ENCODE measurements at places on chromosomes 6 and 20.
A peak's percentile ranks its signal among the peaks of the same experiment; 100 is the strongest.

- no peak for DNase-seq
Observed at GRCh38 chr20:44435630-44436335, 39.9 kb upstream of the TTPAL start.

DNA sequence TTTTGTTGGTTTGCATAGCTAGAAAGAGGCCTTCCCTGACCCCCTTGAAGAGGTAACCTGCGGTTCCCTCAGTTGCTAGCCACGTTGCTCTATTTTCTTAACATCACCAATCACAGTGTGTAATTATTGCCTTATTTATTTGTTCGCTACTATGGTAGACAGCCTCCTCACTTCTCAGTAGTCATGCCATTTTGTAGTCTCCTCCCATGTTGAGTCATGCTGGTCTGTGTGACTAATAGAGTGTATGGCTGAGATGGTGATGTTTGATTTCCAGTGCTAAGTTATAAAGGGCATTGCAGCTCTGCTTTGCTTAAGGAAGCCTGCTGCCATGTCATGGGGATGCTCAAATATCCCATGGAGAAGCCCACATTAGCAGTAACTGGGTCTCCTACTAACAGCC lies 236.6 kb upstream of the CHD6 start:
- DNase-seq, result no peak

DNA sequence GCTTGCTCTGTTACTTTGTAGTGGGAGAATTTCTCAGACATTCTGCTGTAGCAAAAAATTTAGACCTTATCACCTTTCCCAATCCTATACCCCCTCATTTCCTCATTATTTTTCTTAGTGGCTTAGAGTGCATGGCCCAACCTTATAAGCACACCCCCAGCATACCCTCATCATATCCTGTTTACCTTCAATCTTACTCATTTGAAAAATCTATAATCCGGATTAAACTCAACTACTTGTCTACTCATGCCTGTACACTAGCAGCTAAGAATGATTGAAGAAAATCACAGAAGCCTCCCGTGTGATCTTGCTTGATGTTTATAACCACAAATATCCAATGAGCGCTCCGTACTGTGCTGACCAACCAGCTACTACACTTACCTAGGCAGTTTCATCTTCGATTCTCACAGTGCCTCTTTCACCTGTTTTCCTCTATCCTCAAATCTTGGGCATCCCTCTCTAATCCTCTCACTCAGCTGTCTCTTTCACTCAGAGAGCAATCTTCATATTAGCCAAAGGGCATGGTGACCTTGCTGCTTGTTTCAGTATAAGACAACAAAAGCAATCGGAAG lies 36.6 kb downstream of the AIG1 start:
- no peak for DNase-seq

GRCh38 chr20:20959031-20959755 lies 147.0 kb downstream of the LINC00237 start:
- no peak for DNase-seq

- DNase-seq, result peak; percentile 60
Observed at GRCh38 chr6:100454551-100455229, 10.0 kb downstream of the SIM1 start.

GRCh38 chr20:53495398-53496092 lies 98.1 kb downstream of the ZNF217 start:
- no peak for DNase-seq

DNA sequence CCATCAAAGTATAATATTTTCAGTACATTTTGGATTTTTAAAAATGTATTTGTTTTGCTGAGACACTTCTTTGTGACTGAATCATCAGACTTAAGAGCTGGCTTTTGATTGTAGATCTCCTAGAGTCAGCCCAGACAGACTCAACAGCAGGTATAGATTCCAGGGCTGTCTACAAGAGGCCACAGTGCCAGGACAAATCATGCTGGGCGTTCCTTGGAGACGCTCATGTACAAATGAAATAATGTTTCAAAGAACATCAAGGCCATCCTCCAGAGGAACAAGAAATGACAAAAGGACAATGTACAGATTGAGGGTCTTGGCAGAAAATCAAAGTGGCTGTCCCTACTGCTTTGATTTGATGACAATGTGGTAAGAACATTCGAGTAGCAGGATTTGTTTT lies 369.3 kb downstream of the GRIK2 start:
- DNase-seq, result no peak

- no peak for DNase-seq
Observed at GRCh38 chr6:170137176-170137891, 153.5 kb downstream of the DLL1 start.

GRCh38 chr6:129507059-129507807 lies 202.7 kb downstream of the ARHGAP18 start:
- DNase-seq, result no peak

DNA sequence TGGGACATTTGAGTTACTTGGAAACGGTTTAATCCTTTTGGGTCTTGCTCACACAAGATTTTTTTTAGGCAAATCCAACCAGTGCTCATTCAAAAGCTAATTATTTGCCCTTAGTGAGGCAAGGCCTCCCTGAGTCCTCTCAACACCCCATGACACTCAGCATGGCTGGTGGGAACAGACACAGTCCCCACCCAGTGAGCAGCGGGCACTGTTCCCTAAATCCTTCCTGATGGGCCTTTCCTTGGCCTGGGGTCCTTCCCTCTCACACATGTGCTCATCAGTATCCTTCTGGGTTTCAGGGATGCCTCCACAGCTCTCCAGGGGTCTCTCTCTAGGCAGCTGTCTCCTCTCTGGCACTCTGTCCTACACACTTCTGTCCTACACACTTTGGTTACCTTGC lies 28.0 kb downstream of the PLAGL2 start:
- no peak for DNase-seq

GRCh38 chr6:148323344-148323743 lies 19.3 kb upstream of the SASH1 start:
- no peak for DNase-seq

DNA sequence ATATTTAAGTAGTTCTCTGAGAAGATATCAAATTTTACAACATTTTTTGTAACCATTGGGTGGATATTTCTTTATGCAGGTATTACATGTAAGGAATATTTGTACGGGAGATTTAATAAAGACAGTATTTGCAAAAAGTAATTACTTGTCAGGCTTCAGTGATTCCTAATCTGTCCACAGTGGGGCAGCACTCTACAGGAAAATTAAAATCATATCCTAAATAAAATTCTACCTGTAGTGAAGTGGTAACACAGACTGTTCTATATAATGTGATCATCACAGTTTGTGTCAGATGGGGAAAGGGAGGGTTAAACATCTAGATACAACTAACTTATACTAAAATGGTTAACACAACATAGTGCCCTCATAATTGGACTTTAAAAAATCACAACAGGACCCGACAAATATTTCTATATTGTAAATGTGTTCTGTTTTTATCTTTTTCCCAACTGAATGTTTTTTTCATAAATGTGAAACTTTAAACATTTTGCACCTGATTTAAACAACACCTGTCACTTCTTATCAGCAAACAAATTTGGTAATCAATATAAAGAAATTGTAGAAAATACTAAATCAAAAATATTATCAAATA lies 145.6 kb upstream of the MANEA start:
- DNase-seq, result peak; percentile 72

DNA sequence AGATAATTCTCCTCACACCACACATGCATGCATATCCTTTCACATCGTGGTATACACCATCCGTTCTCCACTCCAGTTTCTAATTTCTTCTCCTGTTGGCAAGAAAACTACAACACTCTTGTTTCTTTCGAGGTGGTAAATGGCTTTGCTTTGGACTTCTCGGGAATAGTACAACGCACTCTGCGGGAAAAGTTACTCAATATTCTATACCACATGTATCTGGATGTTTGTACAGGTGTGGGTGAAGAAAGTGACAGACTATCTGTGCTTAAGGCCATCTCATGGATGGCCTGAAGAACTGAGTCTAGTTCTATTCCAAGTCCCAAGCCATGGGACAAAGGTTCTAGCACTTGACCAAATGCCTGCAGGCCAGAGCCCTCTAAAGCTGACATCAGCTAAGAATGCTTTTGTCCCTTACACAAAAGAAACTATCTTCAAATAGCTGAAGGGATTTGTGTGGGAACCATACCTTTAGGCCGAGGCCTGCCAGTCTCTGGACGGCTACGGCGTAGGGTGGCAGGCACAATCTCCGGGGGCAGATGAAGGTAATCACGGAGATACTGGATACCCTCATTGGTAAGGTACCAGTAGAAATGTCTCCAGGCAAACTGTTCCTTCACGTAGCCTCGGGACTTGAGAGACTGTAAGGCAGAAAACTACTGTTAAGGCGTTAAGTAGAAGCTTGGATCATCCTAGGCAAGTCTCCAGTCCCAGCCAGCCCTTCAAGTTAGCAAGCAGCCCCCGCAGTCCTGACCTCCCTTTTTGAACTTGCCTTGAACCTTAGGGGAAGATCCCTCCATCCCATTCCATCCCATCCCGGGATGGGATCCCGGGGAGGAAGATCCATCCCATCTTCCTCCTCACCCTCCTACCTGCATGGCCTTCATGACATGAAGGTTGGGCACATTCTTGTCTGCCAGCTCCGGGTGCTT lies 1.4 kb downstream of the RPS10 start:
- DNase-seq, result no peak

DNA sequence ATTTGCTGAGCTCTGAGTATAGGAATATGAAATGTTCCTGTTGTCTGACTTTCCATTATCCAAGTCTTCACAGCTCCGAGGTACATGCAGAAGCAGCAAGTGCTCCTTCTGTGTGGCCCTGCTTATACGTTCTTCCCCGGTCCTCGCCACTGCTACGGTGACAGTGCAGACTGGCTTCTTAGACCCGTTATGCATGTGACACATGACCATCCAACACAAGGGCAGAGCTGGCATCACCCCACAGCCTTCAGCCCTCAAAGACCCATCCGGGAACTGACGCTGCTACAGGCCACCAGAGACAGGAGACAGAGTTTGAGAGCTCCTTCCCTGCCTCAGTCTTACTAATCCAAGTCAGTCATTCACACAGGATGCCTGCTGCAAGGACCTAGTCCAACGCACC lies 70.4 kb downstream of the TRAM2 start:
- DNase-seq, result no peak

- DNase-seq, result no peak
Observed at GRCh38 chr6:43217351-43217750, 11.9 kb downstream of the DNPH1 start.

- DNase-seq, result no peak
Observed at GRCh38 chr6:52543729-52544601, 32.9 kb downstream of the TRAM2 start.

DNA sequence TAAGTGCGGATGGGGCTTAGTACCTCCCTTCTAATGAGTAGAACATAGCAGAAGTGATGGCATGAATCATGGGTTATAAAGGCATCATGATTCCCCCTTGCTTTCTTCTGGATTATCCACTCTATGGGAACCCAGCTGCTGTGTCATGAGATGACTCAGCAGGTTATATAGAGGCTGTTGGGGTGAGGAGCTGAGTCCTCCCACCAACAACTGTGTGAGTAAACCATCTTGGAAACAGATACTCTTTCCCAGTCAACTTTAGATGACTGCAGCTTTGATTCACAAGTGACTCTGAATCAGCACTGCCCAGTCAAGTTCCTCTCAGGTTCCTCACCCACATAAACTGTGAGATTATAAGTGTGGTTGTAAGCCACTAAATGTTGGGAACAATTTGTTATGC lies 46.3 kb downstream of the FAM83B start:
- no peak for DNase-seq

GRCh38 chr6:167794161-167795157 lies 32.3 kb upstream of the AFDN start:
- DNase-seq, result no peak

DNA sequence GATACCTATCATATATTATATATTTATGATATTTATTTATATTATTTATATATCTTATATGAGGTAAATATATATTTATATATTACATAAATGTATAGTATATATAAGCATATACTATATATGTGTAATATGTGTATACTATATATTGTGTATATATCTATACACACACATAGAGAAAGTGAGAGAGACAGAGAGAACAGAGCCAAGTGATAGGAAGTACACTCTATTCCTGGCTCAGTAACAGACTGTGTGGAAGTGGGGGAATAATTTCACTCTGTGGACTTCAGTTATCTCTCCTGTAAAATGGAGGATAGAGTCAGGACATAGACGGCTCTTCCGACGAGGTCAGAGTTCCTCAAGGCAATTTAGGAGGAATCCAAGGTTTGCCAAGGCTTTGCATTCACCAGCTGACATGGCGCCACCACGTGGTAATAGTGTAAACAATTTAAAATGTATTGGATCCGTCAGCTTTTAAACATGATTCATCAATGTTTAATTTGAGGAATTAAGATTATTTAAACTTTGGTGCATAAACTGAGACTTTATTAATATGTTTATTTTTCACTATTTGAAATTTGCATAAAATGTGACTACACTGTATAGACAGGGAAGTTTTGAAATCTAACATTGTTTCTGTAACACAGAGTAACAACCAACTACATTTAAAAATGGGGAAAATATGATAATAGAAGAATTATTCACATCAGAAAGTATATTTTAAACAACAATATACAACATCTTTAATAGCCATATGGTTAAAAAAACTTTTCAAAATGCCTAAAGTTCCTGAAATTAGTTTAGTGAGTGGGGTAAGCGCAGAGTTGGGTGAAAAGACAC lies 75.4 kb upstream of the TMEM244 start:
- DNase-seq, result peak; percentile 18

GRCh38 chr20:45867136-45867818 lies 9.9 kb downstream of the ZSWIM3 start:
- no peak for DNase-seq

DNA sequence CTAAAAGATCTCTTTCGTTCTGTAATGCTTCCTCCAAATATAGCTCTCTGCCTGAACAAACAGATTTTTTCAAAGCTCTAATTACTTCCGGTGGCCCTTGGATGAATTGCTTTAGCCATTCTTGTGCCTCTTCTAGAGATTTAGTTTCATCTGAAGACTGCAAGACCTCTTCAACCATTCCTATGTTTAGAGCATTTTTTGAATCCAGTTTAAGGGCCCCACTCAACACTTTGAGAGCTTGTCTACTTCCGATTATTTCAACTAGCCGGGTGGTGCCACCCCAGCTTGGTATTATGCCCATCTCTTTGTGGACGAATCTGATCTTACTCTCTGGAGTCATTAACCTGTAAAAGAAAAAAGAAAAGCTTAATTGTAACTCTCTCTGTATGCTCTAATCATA lies 23.3 kb downstream of the RNF146 start:
- no peak for DNase-seq

- DNase-seq, result no peak
Observed at GRCh38 chr6:140175486-140175885, 801.0 kb upstream of the CITED2 start.

DNA sequence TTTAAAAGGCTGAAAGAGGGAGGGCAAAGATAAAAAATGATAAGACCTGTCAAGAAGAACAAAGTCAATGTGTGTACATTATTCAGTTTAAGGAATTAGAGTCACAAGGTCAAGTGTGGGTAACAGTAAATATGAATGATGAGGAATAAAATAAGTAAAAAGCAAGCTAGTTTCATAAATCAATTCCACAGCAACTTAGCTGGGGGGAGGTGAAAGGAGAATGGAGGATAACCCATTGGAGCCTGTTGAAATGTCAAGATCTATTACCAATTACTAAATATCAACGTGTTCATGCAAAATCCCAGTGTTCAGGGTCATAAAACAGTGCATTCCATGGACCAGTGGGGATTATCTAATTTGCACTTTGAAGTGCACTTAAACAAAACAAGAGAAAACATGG lies 242.9 kb downstream of the TBX18 start:
- no peak for DNase-seq
